ENCODE measurements at places on chromosomes 6 and 20.

GRCh38 chr20:36825385-36826104, 50.4 kb upstream of the TLDC2 start:
- no peak for DNase-seq

DNA sequence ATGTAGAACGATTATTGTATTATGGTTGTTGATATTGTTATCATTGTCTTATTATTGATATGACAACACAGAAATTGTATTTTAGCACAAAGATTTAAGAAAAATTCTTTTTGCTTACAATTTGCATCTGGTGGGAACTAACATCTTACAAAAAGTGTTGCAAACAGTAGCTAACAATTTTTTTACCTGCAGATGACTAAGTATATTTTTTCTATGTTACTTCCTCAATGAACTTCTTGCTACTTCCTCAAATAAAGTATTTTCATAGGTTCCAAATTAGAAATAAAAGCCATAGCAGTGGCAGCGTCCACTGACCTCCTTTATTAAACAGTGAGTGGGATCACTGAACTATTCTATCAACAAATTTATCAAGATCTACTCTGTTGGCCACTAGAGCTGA, 847.0 kb downstream of the PHF3 start:
- DNase-seq: no peak

GRCh38 chr6:130050230-130050629, 31.8 kb downstream of the L3MBTL3 start:
- no peak for DNase-seq

GRCh38 chr6:149443411-149444181, 41.2 kb downstream of the ZC3H12D start:
- DNase-seq: peak; percentile 19

- DNase-seq: no peak
Measured at GRCh38 chr20:6057139-6057538, 3.3 kb upstream of the LRRN4 start.

DNA sequence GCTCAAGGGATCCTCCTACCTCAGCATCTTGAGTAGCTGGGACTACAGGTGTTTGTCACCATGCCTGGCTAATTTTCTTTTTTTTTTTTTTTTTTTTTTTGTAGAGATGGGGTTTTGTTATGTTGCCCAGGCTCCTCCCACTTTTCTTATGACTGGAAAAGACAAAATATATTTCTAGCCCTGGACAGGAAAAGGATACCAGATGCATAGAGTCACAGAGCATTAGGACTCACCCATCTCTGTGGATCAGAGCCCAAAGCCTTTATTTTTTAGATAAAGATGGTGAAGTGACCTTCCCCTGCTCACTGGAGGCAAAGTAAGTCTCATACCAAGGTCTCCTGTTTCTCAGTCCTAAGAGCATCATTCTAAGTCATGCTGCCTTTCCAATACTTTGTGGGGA, 3.4 kb downstream of the TRIM10 start:
- DNase-seq: no peak

DNA sequence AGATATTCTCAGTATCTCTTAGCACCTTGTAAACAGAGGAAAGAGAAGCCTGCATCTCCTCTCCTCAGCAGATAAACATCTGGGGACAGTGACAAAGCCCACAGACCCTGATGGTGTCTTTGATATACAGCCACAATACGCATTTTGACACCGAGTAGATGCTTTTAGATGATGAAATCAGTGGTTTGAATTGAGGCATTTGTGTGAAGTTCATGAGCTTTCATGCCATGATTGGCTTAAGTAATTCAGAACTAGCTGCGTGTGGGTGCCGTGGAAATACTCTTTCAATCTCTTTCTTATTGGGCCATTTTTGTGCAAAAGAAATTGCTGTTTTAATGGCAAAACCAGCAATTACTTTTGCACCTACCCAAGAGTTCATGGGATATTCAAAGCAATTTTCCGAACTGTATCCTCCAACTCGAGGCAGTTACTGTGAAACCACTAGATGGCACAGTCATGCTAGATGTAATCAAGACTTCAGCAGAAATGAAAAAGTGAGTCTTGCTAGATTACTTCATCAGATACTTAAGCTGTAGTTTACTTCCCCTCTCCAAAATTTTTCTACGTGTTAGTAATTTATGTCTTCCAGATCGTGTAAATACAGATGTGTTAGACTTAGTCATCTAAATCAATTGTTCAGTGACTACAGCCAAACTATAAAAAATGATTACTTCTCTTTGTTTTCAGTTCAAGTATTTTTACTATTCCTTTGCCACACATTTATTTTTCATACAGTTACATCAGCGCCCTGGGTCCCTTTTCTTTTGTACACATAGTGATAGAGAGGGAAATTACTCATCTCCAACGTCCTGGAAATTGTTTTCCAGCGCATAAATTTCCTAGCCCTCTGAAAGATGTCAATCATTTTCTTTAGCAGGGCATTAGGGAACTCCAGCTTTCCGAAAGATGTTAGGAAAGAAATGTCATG, 49.4 kb downstream of the IYD start:
- DNase-seq: peak; percentile 90
